ENCODE measurements at places on chromosomes 5 and 9.

DNA sequence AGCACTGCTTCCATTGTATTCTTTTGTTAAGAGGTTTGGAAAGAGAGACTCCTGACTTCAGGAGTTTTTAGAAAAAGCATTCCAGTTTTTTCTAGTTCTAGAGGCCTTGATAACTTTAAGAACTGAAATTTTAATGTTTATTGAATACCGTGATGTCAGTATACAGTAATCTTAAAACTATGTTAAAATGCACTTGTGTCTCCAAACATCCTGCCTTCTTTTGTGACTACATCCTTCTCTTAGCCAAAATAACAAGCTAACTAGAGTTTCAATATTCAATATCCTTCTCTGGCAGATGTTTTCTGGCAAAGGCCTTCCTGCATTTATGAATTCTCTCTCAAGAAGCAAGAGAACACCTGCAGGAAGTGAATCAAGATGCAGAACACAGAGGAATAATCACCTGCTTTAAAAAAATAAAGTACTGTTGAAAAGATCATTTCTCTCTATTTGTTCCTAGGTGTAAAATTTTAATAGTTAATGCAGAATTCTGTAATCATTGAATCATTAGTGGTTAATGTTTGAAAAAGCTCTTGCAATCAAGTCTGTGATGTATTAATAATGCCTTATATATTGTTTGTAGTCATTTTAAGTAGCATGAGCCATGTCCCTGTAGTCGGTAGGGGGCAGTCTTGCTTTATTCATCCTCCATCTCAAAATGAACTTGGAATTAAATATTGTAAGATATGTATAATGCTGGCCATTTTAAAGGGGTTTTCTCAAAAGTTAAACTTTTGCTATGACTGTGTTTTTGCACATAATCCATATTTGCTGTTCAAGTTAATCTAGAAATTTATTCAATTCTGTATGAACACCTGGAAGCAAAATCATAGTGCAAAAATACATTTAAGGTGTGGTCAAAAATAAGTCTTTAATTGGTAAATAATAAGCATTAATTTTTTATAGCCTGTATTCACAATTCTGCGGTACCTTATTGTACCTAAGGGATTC, 43.1 kb downstream of the NDFIP1 start:
- peak; percentile 63 for DNase-seq

DNA sequence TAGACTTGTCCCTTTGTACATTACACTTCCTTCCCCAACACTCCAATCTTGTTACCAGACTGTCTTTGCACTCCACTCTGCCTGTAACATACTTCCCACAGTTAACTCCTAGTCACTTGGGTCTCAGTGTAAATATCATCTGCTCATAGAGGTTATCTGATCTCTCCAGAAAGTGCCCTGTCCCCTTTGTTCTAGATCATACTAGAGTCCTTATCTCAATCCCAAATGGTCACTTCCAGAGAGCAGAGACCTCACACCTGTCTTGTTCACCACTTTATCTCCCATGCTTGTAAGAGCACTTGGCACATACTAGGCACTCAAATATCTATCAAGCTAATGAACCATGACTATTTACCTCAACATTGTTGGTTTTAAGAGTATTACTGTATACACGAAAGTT, 30.4 kb downstream of the SETX start:
- no peak for DNase-seq

DNA sequence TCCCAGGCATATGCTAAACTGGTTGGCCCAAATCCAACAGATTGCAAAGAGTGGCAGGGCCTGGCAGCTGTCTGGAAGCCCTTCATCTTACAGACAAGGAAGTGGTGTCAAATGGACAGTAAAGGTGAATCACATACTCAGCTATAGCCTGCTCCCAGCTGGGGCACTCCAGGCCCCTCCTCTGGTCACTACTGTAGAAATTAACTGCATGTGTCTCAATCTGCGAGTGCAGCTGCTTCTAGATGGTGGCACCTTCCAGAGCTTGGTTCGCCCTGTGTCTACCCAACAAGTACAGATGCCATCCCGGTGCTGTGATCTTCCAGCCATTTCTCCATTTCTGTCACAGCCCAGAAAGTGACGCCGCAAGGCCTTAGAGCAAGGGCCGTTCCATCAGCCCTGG, 50.2 kb downstream of the OTULIN start:
- no peak for DNase-seq

DNA sequence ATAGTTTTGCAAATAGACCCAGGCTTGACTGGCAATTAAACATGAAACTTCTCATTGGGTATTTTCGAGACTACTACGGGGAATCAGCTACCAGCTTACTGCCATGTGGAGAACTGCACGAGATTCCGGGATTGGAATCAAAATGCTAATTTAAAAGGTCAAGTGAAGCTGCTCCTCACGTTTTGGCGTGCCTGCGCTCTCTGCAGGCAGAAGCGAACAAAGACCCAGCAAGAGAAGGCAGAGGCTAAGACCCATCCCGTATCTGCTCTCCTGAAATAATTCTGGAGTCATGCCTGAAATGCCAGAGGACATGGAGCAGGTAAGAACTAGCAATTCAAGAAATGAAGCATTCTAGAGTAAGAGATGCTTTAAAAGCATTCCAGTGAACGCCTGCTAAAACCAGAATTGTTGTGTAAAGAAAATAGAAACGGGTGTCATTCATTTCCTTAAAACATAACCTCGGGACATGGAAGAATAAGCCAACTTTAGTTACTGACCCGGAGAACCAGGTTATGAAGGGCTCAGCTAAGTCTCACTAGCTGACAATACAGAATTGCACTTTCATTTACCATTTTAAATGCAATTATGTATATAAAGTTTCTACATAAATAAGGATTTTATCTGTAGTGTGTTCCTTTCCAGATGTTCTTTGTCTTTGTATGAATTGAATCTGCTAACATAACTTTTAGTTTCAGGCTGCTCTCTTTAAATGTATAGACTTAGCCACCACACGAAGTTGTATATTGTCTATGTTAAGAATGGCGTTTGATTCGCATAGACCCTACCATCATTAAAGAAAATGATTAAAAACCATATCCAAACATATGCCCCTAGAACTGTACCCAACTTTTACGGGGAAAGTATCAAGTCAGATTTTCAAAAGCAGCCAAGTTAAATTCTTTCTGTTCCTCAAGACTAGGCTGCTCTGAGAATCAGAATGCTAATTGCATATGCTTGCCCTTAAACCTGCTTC, 2.0 kb upstream of the MAT2B start:
- peak; percentile 68 for DNase-seq

- peak; percentile 64 for DNase-seq
These were observed 26.5 kb downstream of the UBE2R2 start for GRCh38 chr9:33843312-33843961.

DNA sequence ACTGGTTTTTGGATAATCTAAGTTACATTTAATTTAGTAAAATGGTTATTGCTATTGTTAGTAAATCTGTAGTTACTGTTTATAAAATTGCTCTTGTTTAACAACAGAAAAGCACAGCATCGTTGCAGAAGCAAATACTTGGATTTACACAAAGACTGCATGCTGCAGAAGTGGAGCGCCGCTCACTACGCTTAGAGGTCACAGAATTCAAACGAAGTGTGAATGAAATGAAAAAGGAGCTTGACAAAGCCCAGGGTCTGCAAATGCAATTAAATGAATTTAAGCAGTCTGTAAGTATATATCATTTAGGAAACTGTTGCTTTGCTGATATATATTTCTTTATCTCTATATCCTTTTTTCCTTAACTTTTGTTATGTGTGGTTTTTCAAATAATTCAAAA, 226.0 kb downstream of the CCDC171 start:
- no peak for DNase-seq

GRCh38 chr5:147658293-147658932, 124.1 kb downstream of the JAKMIP2 start:
- DNase-seq: no peak

DNA sequence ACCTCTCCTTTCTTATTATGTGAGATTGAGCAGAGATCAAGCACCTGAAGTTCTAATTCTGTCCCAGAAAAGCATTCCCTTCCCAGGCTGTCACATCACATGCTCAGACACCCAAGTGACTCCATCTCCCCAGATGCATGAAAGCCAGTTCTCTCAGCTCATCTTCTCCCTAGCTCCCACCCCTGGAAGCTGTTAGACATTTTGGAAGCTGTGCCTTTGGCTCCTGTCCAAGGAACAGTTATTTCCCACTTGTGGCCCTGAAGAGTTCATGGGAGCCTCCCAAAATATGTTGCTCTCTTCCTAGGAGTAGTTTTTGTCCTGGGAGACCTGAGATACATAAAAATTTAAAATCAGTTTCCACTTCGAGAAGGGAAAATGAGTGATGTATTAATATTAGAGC, 161.4 kb upstream of the GAS1 start:
- DNase-seq: no peak

GRCh38 chr5:117675646-117676045, 1101.0 kb upstream of the SEMA6A start:
- DNase-seq: no peak

DNA sequence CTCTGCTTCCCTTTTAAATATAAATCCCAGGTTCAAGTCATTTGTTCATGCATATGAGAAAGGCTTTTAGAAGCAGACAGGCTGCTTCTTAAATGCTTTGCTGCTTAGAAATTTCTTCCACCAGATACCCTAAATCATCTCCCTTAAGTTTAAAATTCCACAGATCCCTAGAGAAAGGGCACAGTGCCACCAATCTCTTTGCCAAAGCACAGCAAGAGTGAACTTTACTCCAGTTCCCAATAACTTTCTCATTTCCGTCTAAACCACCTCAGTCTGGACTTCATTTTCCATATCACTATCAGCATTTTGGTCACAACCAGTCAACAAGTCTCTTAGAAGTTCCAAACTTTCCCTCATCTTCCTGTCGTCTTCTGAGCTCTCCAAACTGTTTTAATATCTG, 679.8 kb upstream of the FTMT start:
- no peak for DNase-seq

GRCh38 chr5:99308131-99308530, 379.3 kb upstream of the CHD1 start:
- peak; percentile 55 for DNase-seq

GRCh38 chr5:104778-105296, 12.9 kb downstream of the PLEKHG4B start:
- DNase-seq: no peak

- no peak for DNase-seq
These were observed 161.6 kb downstream of the TMEM38B start for GRCh38 chr9:105855987-105856386.

Data from inflammatory macrophage treated with lipopolysaccharide for 4 hours (primary cell).